Stomach (tissue), 19 donors: ENCODE measurements at places on chromosomes 6 and 20. TPM values are rescaled to one million over a fixed set of nuclear protein-coding genes. Genes with fewer than 3 reads are reported as not detected.

The ANGPT4 gene
- 0.05 TPM for polyA plus RNA-seq

The WFDC10B gene
- 1.6 TPM for polyA plus RNA-seq

The HTR1E gene
- 1.4 TPM for polyA plus RNA-seq

The BPIFA1 gene
- not detected for polyA plus RNA-seq

The FITM2 gene
- polyA plus RNA-seq, result 2.5 TPM

The PSMB9 gene
- polyA plus RNA-seq, result 33.2 TPM

The MOG gene
- polyA plus RNA-seq, result not detected

The LY6G5C gene
- 2.7 TPM for polyA plus RNA-seq

The WFDC12 gene
- not detected for polyA plus RNA-seq

The ERVFRD-1 gene
- not detected for polyA plus RNA-seq

The ABHD16B gene
- 0.43 TPM for polyA plus RNA-seq

The RIMS4 gene
- polyA plus RNA-seq, result 1.8 TPM

The TSPO2 gene
- 1.4 TPM for polyA plus RNA-seq

The RIPOR3 gene
- polyA plus RNA-seq, result 5.9 TPM

The RAET1G gene
- 3.1 TPM for polyA plus RNA-seq

The SYNCRIP gene
- polyA plus RNA-seq, result 26.0 TPM

The SLC4A11 gene
- 0.46 TPM for polyA plus RNA-seq

The RBCK1 gene
- polyA plus RNA-seq, result 69.0 TPM

The MEP1A gene
- not detected for polyA plus RNA-seq
